ENCODE measurements at places on chromosomes 2 and 18.

- DNase-seq: no peak
Observed at GRCh38 chr2:167187049-167187727, 298.9 kb downstream of the XIRP2 start.

DNA sequence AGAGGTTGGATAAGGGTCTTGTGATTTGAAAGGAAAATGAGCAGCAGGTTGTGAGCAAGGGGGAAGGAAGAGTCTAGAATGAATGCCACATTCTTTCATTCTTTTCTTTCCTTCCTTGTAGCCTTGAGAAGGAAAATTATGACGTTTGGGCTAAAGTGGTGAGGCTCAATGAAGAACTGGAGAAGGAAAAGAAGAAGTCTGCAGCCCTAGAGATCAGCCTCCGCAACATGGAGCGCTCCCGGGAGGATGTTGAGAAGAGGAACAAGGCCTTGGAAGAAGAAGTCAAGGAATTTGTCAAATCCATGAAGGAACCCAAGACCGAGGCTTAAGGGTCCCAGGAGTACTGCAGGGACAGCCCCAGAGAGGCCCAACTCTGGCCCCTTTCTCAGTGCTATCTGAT lies 45.3 kb downstream of the BMP10 start:
- no peak for DNase-seq

- no peak for DNase-seq
Observed at GRCh38 chr2:57890464-57890863, 156.1 kb upstream of the VRK2 start.

- no peak for DNase-seq
Observed at GRCh38 chr2:65786007-65786717, 353.8 kb upstream of the SPRED2 start.

GRCh38 chr2:241901500-241902351 lies 32.2 kb downstream of the RTP5 start:
- no peak for DNase-seq

DNA sequence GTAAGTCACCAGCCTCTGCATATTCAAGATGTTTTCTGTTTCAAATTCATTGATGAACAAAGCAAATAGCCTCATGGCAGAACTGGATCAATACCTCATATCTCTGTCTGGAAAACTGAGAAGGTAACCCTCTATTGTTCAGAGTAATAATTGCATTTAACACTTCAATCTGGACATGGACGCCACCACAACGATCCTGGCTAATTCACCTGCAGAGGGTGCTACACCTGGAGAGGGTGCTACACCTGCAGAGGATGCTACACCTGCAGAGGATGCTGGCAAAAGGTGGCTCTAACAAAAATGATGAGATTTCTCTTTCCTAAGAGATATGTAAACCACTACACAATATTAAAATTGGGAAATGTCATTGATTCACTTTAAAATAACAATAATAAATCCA lies 183.1 kb upstream of the HNRNPA3 start:
- DNase-seq: no peak

- DNase-seq: peak; percentile 59
Observed at GRCh38 chr2:126656431-126657147, 631 bp downstream of the GYPC start.

GRCh38 chr18:46013484-46014189 lies 46.5 kb upstream of the EPG5 start:
- DNase-seq: no peak

DNA sequence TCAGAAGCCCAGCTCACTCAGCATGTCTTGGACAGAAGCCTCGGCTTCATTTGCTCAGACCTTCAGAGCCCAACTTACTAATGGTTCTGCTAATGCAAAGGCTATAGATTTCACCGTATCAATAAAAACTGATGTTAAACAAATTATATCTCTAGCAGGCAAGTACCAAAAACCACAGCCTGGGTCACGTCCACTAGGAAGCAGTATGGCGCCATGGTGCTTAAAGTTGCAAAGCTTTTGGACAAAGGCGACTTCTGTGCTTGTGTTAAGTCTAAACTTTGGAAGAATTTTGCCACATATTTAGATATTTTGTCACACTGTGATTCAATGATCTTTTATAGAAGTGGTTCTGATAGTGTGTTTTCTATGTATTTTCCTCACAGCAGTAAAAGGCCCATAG lies 276.8 kb upstream of the PARD3B start:
- no peak for DNase-seq

DNA sequence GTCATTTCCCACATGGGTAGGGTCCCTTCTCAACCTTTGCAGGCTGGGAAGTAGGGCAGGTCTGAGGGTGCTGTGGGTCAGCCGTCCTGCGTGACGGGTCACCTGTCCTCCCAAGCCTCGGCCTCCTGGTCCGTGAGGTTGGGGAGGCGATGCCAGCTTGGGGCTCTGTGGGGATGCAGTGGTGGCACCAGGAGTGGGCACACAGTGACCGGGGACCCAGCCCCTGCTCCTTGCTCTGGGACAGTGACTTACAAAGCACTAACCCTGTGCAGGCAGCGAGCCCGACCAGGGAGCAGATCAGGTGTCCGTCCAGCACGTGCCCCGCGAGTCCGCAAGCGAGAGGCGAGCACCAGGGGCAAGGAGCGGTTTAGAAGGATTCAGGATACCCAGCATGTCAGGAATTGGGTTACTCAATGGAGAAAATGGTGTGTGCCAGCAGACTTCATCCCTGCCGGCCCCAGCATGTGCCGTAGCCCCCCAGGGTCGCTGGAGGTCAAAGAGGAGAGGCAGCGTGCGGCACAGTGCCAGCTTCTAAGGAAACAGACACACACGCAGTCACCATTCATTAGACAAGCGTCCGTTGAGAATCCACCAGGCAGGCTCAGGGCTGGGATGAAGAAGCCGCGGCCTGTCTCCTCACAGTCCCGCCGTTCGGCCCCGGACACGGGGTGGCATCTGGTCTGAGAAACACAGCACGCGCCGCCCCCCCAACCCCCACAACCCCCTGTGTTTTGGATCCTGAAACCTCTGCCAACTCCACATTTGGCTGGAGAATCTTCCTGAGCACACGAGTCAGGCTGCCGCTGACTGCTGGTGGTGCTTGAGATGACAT lies 11.7 kb downstream of the COLEC11 start:
- DNase-seq: no peak

DNA sequence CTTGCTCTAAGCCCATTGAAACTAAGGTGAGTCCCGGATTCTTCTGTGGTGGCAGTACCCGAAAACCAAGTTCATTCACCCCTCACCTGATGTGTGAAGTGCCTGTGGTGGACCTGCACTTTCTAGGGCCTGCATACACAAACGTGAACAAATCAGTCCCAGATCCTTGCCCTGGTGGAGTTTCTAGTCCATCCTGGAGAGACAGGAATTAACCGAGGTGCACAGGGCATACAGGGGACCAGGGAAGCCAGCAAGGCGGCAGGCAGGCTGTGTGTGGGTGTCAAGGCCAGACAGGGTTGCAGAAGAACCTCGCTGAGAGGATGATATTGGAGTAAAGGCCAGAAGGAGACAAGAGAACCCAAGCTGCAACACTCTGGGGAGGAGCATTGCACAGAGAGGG lies 106.1 kb downstream of the SMIM21 start:
- no peak for DNase-seq

DNA sequence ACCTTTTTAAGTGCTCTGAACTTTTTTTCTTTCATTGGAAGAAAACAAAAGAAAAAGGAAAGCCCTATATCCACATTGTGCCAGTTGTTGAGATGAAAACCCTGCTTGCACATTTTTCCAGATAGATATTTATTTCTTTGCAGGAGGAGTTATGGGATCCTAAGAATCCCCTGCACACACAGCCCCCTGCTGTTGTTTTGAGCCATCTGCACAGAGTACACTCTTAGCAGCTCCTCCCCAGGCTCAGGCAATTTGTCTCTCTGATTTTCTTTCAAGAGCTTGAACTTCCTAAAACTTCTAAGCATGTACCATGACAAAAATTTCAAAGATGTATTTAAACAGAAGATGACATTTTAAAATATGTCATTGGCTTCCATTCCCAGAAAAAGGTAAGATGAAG lies 436.9 kb downstream of the METTL4 start:
- DNase-seq: no peak

GRCh38 chr2:202158796-202159195 lies 79.6 kb downstream of the SUMO1 start:
- DNase-seq: no peak

- DNase-seq: no peak
Observed at GRCh38 chr2:118791483-118791882, 56.0 kb downstream of the EN1 start.

GRCh38 chr18:56124186-56124585 lies 514.2 kb downstream of the TXNL1 start:
- DNase-seq: no peak

DNA sequence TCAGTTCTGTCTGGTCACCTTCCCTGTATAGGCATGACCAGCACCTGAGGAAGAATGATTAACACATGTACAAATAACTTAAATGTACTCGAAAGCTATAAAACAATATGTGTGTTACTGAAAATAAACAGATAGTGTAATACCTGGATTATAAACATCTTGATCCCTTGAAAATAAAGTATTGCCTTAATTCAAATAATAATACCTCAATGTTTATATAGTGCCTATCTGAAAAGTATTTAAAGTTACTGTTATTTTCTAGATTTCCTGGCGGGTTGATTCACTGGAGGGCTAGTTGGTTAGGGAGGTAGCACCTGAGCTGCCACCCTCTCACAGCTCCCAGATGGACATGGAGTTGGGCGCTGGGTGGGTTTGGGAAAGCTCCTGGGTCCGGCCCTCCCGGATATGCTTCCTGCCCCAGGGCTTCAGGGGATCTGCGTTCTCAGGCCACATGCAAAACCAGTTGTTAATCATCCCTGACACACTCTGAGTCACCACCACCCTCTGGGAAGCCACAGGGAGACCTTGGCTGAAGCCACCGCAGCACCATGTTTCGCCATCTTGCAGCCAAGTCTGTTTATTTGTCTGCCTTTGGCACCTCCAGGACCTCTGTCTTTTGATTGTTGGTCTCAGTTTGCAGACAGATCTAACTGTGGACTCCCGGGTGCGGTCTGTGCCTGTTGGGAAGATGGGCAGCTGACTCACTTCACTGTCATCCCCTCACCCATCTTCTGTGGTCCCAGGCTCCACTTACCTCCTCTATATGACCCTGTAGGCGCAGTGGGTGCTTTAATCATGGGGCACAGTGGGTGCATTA lies 35.3 kb downstream of the RAB31 start:
- peak; percentile 36 for DNase-seq

DNA sequence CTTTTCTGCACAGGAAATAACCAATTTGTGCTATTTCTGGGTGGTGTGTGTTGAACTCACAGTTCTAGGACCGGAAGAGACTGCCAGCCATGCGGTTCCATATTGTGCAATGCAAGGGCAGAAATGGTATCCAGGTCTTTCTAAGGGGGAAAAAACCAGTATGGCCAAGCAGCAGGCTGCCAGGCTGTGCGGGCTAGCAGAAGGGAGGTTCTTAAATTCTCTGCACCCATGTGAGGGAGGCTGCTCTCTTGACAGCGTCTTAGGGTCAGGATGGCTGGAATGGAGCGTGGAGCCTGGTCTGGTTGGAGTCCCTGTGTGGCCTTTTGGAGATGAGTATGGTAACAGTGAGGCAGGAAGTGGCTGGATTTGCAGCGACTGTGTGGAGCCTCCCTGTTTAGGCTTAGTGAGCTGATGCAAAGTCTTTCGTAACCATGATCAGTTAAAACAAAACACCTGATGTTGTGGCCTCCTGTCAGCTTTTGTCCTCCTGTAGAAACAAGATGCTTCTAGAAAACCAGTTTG lies 52.6 kb downstream of the NCK2 start:
- no peak for DNase-seq

- no peak for DNase-seq
Observed at GRCh38 chr2:58992062-58992706, 751.1 kb upstream of the FANCL start.

GRCh38 chr18:61062258-61062657 lies 271.0 kb upstream of the CDH20 start:
- DNase-seq: no peak

DNA sequence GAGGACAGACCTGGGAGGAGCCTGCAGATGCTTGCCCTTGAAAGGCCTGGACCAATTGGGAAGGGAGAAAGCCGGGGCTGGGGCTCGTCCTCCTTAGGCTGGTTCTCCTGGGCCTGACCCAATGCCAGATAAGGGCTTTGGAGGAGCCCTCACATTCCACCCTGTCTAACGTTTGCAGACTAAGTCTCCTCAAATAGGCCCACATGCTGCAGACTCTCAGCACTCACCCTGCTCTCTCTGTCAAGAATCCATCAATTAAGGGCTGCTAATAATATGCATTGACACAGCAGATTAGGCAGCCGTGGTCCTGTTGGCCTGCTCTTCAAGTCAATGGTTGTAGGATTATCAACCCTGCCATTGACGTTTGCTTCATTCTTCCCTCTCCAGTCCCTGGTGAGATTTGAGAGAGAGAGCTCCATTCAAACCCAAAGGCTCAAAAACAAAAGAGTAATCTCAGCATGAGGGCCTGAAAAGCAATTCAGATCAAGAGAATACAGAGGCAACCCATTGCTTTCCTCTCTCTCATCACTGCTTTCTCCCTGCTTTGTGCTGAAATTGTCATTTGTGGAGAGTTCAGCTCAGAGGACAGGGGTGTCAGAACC lies 167.6 kb downstream of the INSIG2 start:
- DNase-seq: no peak

DNA sequence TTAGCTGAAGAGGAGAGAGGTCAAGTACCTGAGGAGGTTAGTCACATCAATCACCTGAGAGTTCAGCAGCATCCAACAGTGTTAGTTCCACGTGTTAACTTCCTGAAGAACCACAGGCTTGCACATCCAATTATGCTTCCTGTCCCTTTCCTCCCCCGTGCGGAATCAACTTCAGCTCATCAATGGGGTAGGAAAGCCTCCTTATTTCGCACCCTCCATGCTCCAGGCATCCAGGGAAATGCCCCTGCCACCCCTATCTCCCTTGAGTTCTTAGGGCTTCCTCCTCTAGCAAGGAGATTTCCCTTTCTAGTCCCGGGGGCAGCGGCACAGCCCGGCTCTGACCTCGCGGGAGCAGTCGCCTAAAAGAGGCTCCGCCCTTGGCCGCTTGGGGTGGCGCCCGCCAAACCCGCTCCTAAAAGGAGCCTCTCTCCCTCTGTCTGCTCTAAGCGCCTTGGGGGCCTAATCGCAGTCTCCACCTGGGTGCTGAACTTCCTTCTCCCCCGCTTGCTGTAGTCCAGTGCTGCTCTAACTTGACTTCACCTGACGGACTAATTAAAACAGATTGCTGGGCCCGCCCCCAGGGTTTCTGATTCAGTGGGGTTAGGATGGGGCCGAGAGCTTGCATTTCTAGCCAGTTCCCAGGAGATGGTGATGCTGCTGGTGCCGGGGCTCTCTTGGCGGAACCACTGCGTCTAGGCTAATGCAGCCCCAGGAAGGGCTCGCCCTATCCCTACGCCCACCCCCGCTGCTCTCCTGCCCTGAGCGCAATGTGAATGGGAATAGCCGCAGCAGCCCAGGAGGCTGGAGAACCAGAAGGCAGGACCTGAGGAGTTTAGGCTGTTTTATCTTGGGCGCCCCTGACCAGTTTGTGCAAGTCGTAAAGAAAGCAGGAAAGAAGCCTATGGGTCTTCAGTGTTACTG lies 3.4 kb upstream of the TET3 start:
- DNase-seq: peak; percentile 55

- no peak for DNase-seq
Observed at GRCh38 chr2:108604196-108604595, 69.9 kb downstream of the LIMS1 start.

DNA sequence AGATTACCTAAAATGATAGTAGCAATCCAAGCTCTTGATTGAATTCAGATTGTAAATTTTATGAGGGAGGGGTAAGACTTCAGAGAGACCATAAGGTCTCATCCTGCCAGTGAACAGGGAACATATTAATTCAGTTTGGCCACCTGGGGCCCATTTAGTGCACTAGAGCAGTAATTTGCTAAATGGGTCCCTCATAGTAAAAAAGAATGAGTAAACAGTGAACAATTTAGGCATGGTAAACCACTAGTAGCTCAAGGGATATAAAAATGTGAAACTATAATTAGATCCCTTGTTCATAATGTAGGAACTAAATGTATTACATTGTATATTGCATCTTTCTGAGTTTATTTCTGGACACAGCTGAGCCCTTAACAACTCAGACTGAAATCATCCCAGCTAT lies 4.9 kb upstream of the PHLPP1 start:
- no peak for DNase-seq

Measured in left cardiac atrium (tissue), 4 donors.